Activated gamma-delta T cell treated with anti-CD3 and anti-CD28 coated beads, Interleukin-2, amount 50 U/mL, for 16 hours (primary cell): ENCODE measurements at places on chromosomes 3 and 15.

DNA sequence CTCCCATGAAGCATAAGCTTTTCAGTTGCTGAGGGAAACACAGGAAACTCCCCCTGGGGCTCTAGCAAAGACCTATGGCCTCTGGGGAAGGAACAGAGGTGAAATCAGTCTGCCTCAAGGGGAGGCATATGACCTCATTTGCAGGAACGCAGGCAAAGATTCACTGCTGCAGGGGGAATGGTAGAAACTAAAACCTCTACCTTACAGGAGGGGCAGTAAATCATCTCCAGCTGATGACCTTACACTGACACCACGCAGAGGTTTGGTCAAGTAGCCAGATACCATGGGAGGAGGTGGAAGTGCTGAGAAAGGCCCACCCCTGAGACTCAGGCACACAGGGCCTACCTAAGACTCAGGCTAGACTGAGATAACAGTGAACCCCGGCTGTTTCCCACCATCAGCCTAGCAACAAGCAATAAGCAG is 81.1 kb downstream of the RAD18 start:
- DNase-seq: no peak

- no peak for DNase-seq
Measured at GRCh38 chr3:47949979-47950378, 66.2 kb downstream of the MAP4 start.

DNA sequence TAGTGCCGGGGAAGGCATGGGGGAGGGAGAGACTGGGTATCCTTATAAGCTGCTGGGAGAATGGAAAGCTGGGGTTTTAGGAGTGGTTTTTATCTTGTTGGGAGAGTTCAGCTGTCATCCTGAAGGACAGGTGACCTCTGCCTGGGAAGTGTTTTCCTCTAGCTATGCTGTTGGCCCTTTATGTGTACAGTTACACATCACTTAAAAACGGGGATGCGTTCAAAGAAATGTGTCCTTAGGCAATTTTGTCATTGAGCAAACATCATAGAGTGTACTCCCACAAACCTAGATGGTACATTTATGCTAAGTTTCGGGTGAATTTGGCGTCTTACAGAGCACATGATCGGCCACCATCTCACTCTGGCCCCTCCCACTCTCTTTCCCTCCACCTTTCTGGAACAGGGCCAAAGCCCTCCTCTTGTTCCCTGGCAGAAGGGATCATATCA is 164.3 kb upstream of the NUDT16 start:
- DNase-seq: no peak

- peak; percentile 15 for DNase-seq
Measured at GRCh38 chr15:80999623-81000036, 1.1 kb upstream of the TLNRD1 start.

GRCh38 chr3:17046623-17047022 is 161.9 kb downstream of the PLCL2 start:
- DNase-seq: no peak

- no peak for DNase-seq
Measured at GRCh38 chr3:124450366-124450765, 279.9 kb upstream of the UMPS start.

- DNase-seq: no peak
Measured at GRCh38 chr3:141452773-141453172, 34.1 kb upstream of the RASA2 start.

DNA sequence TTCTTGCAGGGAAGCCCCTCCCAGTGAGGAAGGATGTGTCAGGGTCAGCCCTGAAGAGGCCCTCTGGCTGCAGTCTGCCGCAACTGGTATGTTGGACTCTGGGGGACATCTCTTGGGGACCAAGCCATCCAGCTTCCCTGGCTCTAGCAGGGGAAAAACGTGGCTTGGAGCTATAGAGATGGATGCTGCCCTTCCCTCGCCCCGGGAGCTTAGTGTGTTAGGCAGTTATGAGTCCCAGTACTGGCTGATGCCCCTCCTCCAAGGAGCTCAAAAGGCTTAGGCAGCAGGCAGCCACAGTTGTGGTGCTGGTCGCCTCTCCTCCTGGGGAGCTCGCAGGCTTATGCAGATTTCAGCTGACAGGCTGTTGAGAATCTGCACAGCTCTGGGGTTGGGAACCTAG is 353.1 kb upstream of the GBE1 start:
- no peak for DNase-seq

DNA sequence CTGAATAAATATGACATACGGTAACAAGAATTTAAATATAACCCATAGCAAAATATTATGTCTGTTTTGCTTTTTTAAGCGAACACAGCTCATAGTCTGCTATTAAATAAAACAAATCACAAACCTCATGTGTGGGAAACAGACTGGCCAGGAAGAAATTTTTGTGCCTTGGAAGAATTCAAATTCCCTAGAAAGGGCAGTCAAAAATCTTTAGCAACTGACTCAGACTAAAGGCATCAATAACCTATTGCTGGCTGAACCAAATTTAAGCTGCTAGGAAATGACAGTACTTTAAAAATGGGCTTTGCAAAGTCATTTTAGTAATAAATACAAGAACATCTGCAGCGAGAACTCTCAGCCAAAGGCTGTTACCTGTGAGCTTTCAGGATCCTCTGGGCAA is 151.4 kb downstream of the PLD1 start:
- DNase-seq: no peak

- DNase-seq: peak; percentile 25
Measured at GRCh38 chr3:28667646-28668621, 319.3 kb upstream of the AZI2 start.

DNA sequence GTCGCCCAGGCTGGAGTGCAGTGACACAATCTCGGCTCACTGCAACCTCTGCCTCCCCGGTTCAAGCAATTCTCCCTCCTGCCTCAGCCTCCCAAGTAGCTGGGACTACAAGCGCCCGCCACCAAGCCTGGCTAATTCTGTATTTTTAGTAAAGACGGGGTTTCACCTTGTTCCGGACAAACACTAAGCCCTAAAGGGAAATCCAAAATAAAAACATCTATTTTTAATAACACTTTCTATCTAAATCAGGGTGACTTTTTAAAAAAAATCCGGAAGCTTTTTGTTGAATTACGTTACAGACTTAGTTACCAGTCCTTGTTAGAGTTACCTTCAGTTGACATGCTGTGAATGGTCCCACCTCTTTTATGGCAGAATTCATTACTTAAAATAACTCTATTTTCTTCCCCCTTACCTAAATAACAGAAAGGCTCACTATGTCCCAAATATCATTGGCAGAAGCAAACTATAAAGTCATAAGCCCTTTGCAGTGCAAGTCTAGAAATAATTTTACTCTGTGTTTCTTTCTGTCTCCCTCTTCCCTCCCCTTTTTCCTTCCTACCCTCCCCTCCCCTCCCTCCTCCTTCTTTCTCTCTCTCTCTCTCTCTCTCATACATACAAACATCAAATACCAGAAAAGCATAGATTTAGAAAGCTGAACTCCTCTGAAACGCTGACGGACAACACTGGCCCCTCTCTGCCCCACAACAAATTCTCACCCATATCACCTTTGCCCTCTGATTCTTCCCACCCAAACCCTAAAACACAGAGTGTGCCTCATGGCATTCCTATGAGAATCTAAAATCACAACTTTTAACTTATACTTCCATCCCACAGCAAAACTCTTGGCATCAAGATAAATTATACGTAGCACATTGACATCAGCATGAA is 18.3 kb downstream of the THBS1 start:
- no peak for DNase-seq

GRCh38 chr3:151925876-151926275 is 52.4 kb downstream of the SUCNR1 start:
- DNase-seq: no peak

GRCh38 chr3:32495609-32496008 is 7.0 kb downstream of the CMTM6 start:
- DNase-seq: no peak

GRCh38 chr3:197555281-197556261 is at the start of gene BDH1:
Gene BDH1 (minus strand): TSS chr3:197555968. CDS start chr3:197546443, 9,525 bp downstream.
- DNase-seq: peak; percentile 51

- DNase-seq: no peak
Measured at GRCh38 chr3:151859905-151860304, 13.5 kb upstream of the SUCNR1 start.

- DNase-seq: peak; percentile 53
Measured at GRCh38 chr3:111859061-111859973, at the start of gene PHLDB2. Gene PHLDB2 (plus strand): TSS chr3:111859265. CDS start chr3:111884078, 24,813 bp downstream.

DNA sequence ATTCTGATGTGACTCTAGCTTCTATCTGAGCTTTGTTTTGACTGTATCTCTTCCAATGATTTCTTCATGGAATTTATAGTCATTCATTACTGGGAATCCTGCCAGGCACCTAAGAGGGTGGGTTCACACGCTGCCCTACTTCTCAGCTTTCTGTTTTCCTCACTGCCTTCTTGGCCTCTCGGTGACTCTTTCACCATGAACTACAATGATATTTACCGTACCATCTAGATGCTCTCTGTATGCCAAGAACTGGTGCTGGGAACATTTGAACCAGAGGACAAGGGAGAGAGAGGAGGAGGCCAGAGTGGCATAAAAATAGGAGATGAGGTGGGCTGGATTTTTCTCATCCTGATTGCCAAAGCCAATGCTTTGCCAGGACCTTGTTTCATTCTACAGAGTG is 280.0 kb upstream of the P2RY1 start:
- DNase-seq: no peak
